ENCODE measurements at places on chromosomes 7 and 10.

DNA sequence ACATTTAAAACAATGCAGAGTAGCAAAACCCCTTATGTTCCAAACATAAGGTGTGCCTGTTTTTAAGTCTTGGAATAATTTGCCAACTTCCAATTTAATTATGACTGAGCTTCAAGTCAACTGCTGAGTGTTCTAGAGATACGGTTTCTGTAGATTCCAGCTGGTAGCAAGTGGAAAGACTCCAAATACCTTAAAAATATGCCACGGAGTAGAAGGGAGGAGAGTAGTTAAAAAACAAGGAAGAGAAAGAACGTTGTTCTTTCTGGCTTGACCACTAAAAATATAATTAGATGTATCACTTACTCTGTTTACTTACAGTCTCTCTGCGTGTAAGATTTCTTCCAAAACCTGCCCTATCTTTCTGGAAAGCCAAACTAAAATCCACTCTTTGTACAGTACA lies 24.5 kb upstream of the ABLIM1 start:
- no peak for DNase-seq

DNA sequence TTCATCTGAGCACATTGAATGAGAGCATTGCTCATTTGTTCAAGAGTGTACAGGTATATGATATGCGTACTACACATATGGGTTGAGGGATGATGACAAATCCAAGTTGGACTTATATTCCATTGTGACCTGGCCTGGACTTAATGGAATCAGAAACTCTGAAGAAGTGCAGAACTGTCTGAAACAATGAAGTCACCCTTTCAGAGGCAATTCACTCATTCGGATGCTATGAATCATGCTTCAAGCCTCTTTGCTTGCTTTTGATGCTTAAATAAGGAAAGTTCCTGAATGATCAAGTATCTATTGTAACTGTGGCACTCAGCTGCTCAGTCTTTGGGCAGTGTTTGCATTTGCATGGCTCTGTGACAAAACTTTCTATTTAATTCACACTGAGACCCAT lies 93.4 kb downstream of the ZNF365 start:
- DNase-seq: no peak

DNA sequence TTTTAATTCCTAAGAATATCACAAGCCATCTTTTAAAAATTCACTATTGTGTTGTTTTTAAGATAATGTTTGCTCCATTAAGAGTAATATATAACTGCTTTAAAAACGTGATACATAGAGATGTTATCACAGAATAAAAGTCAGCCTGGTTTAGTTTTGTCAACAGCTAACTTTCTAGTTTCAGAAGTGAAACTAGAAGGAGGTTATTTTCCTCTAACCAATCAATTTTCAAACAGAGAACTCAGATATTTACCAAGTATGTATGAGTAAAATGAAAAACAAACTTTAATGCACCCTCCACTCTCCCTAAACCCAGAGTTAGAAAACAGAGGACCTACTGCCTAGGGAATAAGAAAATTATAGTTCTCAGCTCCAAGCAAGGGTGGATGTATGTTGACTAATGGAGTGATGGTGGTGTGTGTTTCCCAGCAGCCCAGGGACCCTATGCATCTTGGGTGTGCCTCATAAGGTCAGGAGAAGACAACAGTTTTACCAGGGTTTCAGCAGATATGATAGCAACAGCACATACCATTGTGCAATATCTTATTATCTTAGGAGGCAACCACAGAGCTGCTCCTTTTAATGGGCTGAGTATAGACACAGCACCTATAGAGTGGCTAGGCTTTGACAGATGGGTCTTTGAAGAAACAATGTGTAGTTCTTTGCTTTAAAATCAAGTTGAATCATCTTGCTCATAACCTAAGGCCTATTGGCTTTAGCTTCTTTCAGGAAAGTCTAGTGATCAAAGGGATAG lies 58.4 kb downstream of the PTPRZ1 start:
- DNase-seq: no peak

- DNase-seq: no peak
These were observed 635.7 kb downstream of the PHTF2 start for GRCh38 chr7:78434281-78434680.

DNA sequence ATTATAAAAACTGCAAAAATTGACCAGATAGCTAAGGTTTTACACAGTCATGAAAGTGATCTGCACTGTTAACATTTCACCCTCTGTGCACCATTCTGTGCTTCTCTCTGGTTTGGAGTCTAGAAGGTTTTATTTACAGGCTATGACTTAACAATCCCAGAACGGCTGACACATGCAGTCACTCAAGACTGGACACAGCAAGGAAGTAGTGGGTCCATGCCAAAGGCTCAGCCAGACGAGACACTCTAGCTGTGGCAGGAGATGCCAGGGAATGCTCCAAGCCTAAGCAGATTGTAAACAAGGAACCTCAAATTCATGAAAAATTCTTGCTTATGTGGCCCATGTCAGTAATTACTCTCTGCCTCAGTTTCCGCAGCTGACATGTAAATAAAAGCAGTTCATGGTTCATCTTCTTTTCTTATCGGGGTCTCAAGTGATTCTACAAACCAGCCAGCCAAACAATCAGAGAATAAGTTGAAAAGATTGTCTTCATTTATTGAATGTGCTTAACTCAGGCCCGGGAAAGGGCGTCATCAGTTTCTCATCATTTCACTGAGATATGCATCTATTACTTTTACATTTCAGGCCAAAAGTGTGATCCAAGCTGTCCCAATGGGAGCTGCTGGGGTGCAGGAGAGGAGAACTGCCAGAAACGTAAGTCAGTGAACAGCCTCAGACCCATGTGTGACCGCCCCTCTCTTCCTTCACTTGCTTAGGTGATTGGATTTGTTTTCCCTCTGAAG lies 132.1 kb downstream of the EGFR start:
- no peak for DNase-seq

Data from NCI-H1436 treated with DMSO at 0.1 percent for 48 hours (cell line).